ENCODE measurements at places on chromosomes 7 and 10.

DNA sequence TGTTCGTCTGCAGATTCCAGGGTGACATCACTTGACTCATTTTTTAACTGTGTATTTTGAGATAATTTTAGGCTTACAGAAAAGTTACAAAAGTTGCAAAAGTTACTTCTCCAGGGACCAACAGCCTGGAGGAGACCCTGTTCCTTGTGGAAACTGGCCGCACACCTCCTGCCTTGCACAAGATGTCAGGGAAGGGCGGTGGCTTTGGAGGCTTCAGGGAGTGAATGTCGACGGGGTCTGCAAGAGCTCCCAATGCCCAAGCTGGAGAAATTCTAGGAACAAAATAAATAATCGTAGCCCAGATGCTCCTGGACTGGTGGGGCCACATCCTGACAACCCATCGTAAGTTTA, 62.2 kb upstream of the FAM20C start:
- DNase-seq: no peak

DNA sequence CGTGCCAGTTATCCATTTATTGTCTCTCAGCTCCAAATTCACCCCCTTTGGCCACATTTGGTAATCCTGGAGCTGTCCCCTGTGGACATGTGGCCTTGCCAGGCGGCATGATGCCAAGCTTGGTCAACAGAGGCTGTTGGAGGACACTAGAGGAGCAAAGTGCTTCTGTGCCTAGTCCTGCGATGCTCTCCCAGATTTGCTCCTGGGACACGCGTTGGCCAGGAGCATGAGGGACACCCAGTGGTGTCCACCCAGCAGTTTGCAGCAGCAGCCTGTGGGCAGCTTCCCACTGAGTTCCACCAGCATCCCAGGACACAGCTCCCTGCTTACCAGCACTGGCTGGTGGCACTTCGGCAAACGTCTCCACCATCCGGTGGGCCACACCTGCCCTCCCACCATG, 55.5 kb upstream of the STEAP1B start:
- DNase-seq: no peak

DNA sequence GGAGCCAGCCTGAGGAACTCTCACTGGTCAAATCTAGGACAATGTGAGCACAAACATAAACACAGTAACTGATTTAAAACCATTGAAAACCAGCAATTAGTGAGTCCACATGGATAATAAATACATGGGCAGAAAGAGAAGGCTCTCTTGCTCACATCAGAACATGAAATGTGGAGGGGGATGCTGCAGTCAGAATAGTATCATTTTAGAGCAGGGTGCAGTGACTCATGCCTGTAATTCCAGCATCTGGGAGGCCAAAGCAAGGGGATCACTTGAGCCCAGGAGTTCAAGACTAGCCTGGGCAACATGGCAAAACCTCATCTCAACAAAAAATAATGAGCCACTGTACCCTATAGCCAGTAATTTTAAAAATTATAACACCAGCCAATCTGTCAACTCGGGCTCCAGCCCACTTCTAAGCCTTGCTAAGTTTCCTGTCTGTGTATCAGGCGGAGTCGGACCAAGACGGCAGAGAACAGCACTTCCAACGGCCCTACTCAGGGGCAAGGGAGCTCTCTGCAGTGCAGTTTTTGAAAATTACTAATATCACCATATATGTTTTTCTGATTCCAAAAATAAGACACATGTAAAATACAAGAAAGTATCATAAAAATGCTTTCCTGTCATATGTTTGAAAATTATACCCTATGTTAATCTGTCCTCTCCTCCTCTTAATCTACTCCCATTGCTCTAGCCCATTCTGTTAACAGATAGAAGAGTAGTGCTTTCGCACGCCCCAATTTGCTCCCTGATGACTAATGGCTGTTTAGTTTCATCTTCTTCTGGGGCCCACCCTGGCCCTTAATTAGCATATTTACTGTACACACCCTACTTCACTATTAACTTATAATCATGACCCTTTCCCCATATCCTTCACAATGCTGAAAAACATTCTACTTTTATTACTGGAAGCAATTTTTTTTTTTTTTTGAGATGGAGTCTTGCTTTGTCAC, 17.1 kb downstream of the URGCP start:
- no peak for DNase-seq

GRCh38 chr10:103545366-103545765, 51.9 kb downstream of the NEURL1 start:
- no peak for DNase-seq

DNA sequence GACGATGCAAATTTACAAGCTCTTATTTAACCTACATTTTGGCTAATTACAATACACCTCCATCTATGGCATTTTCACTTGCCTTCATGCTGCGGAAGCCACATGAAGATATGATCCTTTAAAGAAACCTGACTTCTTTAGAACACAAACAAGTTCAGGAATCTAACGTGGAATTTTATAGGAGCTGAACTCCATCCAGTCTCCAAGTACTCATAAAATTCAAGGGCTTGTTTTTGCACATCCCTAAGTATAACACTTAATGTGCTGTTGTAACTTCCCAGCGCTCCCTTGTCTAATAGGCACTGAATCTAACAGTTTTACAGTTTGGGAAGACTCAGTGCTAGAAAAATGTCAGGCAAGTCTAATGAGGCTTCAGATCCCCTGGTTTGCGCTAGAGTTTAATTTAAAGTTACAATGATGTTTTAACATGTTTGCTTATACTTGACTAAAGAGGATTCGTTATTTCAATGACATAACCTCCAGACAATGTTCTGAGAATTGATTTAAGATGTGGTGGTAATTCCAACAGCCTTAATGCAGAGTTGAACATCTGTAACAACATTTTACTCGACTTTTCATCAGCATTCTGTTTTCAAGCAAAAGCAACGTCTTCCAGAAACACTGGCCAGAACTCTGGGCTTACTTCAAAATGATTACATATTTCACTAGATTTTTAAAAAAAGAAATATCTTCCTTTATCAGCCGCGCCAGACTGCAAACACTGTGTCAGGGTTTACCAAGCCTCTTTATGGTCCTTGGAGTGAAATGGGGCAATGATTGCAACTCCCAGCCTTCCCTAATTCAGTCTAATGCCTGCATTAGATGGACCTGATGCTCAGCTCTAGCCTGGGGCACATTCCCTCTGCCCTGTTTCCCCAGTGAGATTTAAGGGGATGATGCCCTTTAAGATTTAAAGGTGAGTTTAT, 664.3 kb downstream of the KCNMA1 start:
- DNase-seq: no peak

- no peak for DNase-seq
Observed at GRCh38 chr7:117706210-117706609, 167.0 kb downstream of the CTTNBP2 start.

- DNase-seq: no peak
Observed at GRCh38 chr7:133070562-133070961, 11.3 kb downstream of the CHCHD3 start.

GRCh38 chr7:122055073-122055472, 89.0 kb downstream of the AASS start:
- DNase-seq: no peak

GRCh38 chr7:126778101-126778500, 474.6 kb downstream of the GRM8 start:
- no peak for DNase-seq

DNA sequence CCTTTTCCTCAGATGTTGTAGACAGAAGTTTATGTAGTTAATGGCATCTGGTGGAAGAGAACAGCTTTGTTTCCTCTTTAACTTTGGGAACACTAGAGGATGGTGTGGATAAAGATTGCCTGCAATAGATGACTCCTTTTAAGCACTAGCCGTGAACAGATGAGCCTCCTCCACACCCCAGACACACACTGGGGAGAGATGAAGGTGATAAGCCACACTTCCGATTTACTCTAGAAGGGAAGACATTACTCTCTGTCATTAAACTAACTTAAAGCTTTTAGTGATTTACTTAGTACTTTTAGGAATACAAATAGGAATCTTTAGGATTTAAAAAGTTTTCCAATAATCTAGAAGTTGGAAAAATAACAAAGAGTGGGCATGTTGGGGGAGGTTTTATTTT, 6.8 kb downstream of the HSPA14 start:
- no peak for DNase-seq

- no peak for DNase-seq
Observed at GRCh38 chr10:133438711-133439273, 14.4 kb upstream of the SPRN start.

GRCh38 chr7:47327698-47328391, 254.1 kb downstream of the TNS3 start:
- DNase-seq: no peak

DNA sequence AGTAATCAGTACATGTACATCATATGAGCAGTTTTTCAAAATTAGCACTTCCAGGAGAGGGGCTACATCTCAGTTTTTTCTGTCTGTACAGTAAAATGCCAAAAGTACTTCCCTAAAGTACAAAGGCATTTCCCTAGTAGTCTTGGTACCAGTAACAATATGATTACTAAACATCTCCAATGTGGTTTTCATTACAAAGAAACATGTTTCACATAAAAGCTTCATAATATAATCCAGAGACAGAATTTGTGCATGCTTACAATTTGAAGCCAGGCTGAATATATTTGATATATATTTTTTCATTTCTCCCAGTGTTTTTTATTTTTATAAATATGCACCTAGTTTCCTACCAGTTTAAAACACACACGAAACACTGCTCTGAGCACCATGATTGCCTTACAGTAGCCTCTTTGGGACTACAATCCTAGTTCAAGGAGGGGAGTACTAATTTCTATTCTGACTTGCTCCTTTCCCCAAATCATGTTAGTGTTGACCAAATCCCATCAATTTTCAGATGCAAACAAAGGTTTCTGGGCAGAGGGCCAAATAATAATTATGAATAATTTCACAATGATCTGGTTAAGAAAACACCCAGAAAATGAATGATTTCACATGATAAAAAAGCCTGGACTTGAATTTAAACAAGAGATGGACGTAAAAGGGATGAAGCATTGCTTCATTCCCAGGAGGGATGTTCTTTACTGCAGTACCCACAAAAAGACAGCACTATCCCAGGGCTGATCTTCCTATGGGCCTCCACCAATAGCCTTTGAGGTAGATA, 201.3 kb downstream of the SLC25A13 start:
- DNase-seq: no peak

- no peak for DNase-seq
Observed at GRCh38 chr7:30349170-30349569, 64.8 kb downstream of the ZNRF2 start.

GRCh38 chr10:33901166-33901565, 566.7 kb upstream of the NRP1 start:
- no peak for DNase-seq

- no peak for DNase-seq
Observed at GRCh38 chr7:130353196-130353595, 8.6 kb downstream of the CPA5 start.

GRCh38 chr7:96973986-96974385, 31.4 kb upstream of the DLX6 start:
- no peak for DNase-seq

GRCh38 chr7:151608031-151608551, 88.4 kb upstream of the RHEB start:
- peak; percentile 9 for DNase-seq

- no peak for DNase-seq
Observed at GRCh38 chr7:83970081-83970480, 224.5 kb downstream of the SEMA3A start.

DNA sequence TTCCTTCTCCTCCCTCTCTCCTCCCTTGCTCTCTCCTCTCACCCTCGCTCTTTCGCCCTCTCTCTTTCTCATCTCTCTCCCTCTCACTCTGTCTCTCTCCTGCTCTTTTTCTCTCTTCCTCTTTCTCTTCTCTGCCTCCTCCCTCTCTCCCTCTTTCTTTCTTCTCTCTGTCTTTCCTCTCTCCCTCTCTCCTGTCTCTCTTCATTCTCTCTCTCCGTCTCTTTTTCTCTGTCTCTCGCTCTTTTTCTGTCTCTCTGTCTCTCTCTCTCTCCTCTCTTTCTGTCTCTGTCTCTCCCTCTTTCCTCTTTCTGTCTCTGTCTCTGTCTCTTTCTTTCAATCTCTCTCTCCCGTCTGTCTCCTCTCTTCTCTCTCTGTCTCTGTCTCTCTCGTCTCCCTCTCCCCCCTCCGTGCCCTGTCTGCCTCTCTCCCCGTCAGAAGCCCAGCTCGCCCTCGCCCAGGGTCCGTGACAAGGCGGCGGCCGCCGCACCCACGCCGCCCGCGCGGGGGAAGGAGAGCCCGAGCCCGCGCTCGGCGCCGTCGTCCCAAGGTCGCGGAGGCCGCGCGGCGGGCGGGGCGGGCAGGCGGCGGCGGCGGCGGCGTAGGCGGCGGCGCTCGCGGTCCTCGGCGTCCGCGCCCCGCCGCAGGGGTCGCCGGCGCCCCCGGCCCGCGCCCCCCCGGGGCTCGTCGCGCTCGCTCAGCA, 21.3 kb upstream of the HSPB1 start:
- peak; percentile 36 for DNase-seq

GRCh38 chr10:132664407-132664806, 121.5 kb downstream of the NKX6-2 start:
- no peak for DNase-seq

DNA sequence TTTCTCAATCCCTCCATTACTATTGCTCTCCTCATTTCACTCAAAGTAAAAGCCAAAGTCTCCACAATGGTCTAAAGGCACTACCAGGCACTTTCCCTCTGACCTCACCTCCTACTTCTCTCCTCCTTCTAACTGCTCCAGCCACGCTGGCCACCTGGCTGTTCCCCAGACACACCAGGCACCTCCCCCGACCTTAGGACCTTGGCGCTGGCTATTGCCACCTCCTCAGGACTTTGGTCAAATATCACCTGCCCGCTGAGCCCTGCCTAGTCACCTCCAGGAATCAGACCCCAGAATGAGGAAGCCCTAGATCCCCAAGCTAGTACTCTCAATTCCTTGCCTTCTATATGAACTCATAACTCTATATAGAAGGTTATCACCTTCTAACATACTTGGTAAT, 66.2 kb upstream of the STEAP1B start:
- DNase-seq: no peak

- no peak for DNase-seq
Observed at GRCh38 chr10:31926765-31927564, 1.7 kb downstream of the ARHGAP12 start.

GRCh38 chr10:27815261-27815660, 69.6 kb upstream of the MKX start:
- DNase-seq: no peak

- no peak for DNase-seq
Observed at GRCh38 chr10:116210588-116211346, 62.2 kb downstream of the GFRA1 start.

DNA sequence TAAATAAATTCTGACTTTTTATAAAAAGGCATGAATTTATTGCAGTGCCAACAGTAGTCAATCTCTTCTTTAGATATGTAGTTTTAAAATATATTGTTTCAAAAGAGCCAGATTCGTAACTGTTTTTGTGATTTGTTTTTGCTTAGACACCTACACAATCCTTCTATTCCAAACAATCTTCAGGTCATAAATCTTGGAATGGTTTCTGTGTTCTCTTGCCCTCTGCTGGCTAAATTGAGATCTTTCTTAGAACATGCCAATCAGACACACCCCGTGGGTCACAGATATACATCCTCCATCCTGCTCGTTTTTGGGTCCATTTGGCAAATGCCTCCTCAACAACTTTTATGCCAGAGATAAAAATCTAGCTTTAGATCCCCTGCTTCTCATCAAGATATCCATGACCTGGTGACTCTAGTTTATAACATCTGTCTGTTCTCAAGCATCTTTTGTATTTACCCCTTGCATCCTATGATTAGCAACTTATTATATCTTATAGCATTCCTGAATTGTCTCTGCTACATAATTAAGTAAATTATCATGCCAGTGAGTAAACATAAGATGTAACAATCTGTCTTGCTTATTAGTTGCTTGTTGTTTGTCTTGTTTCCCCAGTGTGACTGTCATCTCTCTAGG, 35.3 kb upstream of the IFRD1 start:
- DNase-seq: peak; percentile 13

All from CD4-positive, alpha-beta T cell treated with Interleukin-17A for 4 hours (primary cell).